ENCODE measurements at places on chromosomes 7 and 10.

GRCh38 chr10:8130973-8131911, 76.8 kb downstream of the GATA3 start:
- peak overlapping the region; percentile 82 for H3K27ac ChIP-seq
- no peaks in the 10 kb centered on the region for H3K27me3 ChIP-seq
- H3K36me3 ChIP-seq = no peaks in the 10 kb centered on the region

DNA sequence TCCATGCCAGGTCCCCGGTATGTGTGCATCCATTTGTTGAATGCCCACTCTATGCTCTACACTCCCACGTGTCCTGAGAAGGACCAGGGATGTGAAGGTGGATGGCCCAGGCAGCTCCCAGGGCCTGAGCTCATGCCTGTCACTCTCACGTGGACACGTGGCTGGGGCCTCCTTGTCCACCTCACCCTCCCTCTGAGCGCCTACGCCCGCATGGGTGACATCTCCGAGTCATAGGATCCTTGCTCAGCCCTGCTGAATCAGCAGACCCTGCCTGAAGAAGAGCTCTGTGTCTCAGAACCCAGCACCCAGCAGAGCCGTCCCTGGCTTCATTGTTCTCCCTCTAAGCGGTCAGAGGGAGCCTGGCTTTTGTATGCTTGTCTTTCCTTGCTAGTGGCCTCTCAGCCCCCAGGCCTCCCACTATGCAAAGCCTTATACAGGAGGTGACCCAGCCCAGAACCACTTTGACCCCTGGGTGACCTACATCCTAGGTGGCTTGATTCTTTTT, 107.9 kb upstream of the PPIF start:
- no peaks in the 10 kb centered on the region for H3K27me3 ChIP-seq
- H3K27ac ChIP-seq = peak overlapping the region; percentile 69
- DNase-seq = no peak
- H3K4me3 ChIP-seq = no peak overlapping the region
- H3K36me3 ChIP-seq = no peaks in the 10 kb centered on the region

DNA sequence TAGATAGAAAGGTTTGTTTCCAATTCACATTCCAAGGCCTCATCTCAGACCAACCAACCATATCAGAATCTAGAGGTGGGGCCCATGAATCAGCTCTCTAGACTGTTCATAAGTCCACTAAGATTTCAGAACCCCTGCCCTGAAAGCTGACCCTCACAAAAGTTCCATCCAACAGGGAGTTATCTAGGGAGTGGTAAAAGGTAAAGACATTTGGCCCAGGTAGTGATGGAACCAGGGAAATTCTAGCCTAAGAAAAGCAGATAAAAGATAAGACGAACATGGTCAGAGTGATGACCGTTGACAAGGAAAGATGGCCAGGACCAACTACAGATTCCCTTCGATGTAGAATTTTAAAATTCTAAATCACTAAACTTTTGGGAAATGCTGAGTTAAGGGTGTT, 198.0 kb upstream of the NEBL start:
- H3K27ac ChIP-seq = no peak overlapping the region
- DNase-seq = no peak
- peaks cover 13% of the 10 kb centered on the region for H3K4me1 ChIP-seq
- no peak overlapping the region for H3K4me3 ChIP-seq

- no peaks in the 10 kb centered on the region for H3K4me1 ChIP-seq
- peaks cover 5% of the 10 kb centered on the region for H3K36me3 ChIP-seq
- H3K27ac ChIP-seq = no peak overlapping the region
- H3K27me3 ChIP-seq = no peaks in the 10 kb centered on the region
Measured at GRCh38 chr7:36360244-36360643, 29.4 kb upstream of the ANLN start.

- H3K36me3 ChIP-seq = peaks cover 8% of the 10 kb centered on the region
- no peaks in the 10 kb centered on the region for H3K27me3 ChIP-seq
- H3K4me1 ChIP-seq = peaks cover 15% of the 10 kb centered on the region
- H3K4me3 ChIP-seq = no peak overlapping the region
- no peak overlapping the region for H3K27ac ChIP-seq
- no peak for DNase-seq
Measured at GRCh38 chr10:89241026-89241425, 10.5 kb downstream of the LIPA start.

- H3K4me3 ChIP-seq = no peak overlapping the region
- no peaks in the 10 kb centered on the region for H3K4me1 ChIP-seq
- H3K27me3 ChIP-seq = no peaks in the 10 kb centered on the region
- no peak for DNase-seq
Measured at GRCh38 chr7:29156907-29157452, 10.6 kb upstream of the CPVL start.

DNA sequence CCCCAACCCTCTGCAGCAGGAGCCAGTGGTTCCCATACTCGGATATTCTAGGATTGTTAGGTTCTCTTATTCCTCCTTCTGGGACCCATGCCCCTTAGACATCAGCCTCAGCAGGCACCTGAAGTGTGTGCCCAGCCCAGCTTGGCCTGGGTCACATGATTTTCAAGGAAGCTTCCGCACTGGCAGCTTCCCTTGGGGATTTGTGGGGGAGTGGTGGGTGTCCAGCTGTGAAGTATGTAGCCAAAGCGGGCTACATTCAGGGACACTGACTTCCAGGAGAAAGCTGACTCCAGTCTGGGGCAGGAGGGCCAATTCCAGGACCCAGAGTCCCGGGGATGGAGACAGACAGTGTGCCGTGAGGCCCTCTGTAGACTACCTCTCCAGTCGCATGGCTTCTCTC, 1.3 kb downstream of the LDB1 start:
- peak overlapping the region; percentile 73 for H3K27ac ChIP-seq
- DNase-seq = no peak
- peak overlapping the region; percentile 77 for H3K4me3 ChIP-seq
- H3K4me1 ChIP-seq = peaks cover 46% of the 10 kb centered on the region

DNA sequence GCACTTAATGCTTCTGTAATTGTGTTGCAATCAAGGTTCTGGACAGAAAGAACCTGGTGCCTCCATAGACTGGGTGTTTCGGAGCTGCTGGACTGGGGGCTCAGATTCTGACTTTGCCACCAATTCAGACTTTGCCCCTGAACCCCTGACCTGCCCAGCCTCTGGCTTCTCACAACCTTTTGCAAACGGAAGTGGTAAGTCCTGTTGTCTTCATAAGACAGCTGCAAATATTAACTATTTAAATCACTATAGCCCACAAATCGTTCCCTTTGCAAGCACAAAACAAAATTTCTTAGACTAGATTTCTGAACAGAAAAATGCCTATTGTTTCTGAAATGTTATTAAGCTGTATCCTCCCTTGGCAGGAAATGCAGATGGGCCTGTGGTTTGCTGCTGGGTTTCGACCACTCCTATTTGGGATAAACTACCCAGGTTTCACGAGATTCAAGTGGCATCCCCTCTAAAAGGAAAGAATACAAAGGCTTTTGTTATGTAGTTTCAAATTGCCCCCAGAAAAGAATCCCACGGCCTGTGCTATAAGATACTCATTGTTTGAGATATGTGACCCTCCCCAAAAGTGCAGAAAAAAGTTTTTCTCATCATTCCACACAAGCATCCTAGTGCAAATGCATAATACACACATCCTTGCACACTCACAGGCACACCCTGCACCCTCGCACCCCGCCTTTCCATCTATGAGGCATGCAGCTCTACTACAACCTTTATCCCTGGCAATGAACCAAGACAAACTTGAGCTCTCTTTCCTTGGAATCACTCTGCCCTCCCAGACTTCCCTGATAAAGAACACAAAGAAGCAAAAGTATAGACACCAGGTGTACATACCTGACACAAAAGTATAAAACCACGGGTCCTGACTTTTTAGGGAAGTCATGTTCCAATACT, 209.1 kb downstream of the PRPF18 start:
- DNase-seq = no peak
- no peaks in the 10 kb centered on the region for H3K4me1 ChIP-seq
- H3K27ac ChIP-seq = no peak overlapping the region
- no peak overlapping the region for H3K4me3 ChIP-seq
- H3K36me3 ChIP-seq = no peaks in the 10 kb centered on the region

DNA sequence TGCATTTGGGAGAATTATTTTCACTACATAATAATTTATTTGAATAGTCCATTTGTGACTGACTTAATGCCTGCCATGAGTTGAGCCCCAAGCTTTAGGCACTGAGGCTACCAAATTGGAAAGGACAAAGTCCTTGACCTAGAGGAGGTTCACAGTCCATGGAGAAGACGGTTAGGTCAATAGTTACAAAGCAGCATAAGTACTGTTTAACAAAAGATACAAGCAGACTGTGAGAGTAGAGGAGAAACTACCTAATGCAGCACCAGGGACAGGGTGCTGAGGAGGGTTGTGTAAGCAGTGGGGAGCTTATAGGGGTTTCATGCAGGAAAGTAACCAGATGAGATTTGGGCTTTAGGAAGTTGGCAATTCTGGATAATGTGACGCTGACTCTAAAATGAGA, 139.2 kb downstream of the LCOR start:
- no peak overlapping the region for H3K27ac ChIP-seq
- H3K4me3 ChIP-seq = no peak overlapping the region
- no peaks in the 10 kb centered on the region for H3K4me1 ChIP-seq
- no peaks in the 10 kb centered on the region for H3K27me3 ChIP-seq

GRCh38 chr10:48659790-48660189, 24.9 kb upstream of the WDFY4 start:
- no peaks in the 10 kb centered on the region for H3K27me3 ChIP-seq
- H3K36me3 ChIP-seq = no peaks in the 10 kb centered on the region
- H3K4me3 ChIP-seq = no peak overlapping the region

DNA sequence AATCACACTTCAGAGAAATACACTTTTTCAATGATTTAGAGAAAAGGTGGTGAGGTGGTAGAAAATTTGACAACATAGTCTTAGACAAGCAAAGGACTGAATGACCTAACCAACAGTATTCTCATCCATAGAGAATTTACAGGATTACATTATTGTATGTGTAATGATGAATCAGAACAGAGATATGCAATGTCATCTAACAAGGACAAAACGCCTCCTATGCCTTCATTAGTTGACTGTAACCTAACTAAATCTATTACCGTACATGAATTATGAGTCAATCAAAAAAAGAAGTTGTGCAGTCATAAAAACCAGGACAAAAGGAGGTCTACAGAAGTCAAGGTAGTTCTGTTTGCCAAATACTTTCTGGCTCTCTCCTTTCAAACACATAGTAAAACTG, 66.5 kb downstream of the RAB11FIP2 start:
- DNase-seq = no peak
- no peaks in the 10 kb centered on the region for H3K36me3 ChIP-seq

DNA sequence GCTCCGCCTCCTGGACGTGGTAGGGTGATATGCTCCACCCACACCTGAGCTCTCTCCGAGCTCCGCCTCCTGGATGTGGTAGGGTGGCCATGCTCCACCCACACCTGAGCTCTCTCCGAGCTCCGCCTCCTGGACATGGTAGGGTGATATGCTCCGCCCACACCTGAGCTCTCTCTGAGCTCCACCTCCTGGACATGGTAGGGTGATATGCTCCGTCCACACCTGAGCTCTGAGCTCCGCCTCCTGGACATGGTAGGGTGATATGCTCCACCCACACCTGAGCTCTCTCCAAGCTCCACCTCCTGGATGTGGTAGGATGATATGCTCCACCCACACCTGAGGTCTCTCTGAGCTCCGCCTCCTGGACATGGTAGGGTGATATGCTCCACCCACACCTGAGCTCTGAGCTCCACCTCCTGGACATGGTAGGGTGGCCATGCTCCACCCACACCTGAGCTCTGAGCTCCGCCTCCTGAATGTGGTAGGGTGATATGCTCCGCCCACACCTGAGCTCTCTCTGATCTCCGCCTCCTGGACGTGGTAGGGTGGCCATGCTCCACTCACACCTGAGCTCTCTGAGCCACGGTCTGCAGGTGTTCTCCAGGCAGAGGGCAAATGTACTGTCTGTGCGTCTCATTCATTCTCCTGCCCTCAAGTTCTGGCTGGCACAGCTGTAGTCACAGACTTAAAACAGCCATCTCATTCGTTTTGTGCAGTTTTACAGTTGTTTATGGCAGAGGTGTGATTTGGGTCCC, 252.4 kb downstream of the DIP2C start:
- H3K4me3 ChIP-seq = no peak overlapping the region
- H3K36me3 ChIP-seq = no peaks in the 10 kb centered on the region
- no peak overlapping the region for H3K27ac ChIP-seq

DNA sequence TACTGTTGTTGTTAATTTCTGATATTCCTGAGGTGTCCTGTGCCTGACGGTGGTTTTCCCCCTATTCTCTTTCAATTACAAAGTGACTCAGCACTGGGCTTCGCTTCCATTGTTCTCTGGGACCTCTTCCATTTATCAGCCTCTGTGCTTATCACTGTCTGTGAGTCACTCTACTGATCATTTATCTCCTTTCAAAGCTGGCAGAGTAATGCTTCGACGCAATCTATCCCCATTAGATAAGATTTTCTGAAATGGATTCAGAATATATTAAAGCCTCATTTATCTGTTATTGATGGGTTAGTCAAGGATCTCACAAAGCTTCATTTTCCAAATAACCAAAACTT, 679.2 kb downstream of the SDK1 start:
- DNase-seq = no peak
- no peak overlapping the region for H3K27ac ChIP-seq

DNA sequence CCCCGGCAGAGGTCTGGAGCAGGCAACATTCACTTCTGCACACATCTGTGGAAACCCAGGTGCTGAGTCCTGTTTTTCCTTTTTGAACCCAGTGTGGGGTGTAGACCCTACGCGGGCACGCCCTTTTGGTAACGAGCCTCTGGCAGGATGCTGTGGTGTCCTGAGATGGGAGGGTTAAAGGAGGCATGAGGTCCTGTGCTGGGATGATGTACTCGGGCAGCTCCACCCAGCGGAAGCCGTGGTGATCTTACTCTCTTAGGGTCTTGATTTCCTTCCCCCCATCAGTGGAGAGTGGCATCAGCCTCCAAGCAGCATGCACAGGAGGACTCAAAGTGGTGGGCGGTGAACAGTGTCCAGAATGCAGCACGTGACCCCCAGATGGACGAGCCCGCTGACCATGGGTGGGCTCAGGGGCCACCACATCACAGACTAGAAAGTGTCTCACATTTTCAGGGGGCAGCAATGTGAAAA, 148.6 kb downstream of the DNAJB6 start:
- H3K36me3 ChIP-seq = no peaks in the 10 kb centered on the region
- H3K27ac ChIP-seq = no peak overlapping the region
- H3K4me3 ChIP-seq = no peak overlapping the region
- peaks cover 3% of the 10 kb centered on the region for H3K4me1 ChIP-seq
- DNase-seq = no peak
- no peaks in the 10 kb centered on the region for H3K27me3 ChIP-seq

GRCh38 chr7:68900096-68900495, 698.2 kb upstream of the AUTS2 start:
- H3K4me1 ChIP-seq = no peaks in the 10 kb centered on the region
- H3K4me3 ChIP-seq = no peak overlapping the region
- no peaks in the 10 kb centered on the region for H3K27me3 ChIP-seq
- no peaks in the 10 kb centered on the region for H3K36me3 ChIP-seq

GRCh38 chr10:88111294-88111693, 247.9 kb downstream of the PTEN start:
- H3K4me1 ChIP-seq = peaks cover 10% of the 10 kb centered on the region
- no peak overlapping the region for H3K4me3 ChIP-seq
- no peaks in the 10 kb centered on the region for H3K36me3 ChIP-seq
- H3K27ac ChIP-seq = no peak overlapping the region

All from RWPE2 (cell line).